ENCODE measurements at places on chromosomes 5 and 9. TPM values are rescaled to one million over a fixed set of nuclear protein-coding genes. Genes with fewer than 3 reads are reported as not detected.
A peak's percentile ranks its signal among the peaks of the same experiment; 100 is the strongest.

GRCh38 chr5:62259699-62260250 lies 46.2 kb upstream of the KIF2A start:
- DNase-seq: no peak

DNA sequence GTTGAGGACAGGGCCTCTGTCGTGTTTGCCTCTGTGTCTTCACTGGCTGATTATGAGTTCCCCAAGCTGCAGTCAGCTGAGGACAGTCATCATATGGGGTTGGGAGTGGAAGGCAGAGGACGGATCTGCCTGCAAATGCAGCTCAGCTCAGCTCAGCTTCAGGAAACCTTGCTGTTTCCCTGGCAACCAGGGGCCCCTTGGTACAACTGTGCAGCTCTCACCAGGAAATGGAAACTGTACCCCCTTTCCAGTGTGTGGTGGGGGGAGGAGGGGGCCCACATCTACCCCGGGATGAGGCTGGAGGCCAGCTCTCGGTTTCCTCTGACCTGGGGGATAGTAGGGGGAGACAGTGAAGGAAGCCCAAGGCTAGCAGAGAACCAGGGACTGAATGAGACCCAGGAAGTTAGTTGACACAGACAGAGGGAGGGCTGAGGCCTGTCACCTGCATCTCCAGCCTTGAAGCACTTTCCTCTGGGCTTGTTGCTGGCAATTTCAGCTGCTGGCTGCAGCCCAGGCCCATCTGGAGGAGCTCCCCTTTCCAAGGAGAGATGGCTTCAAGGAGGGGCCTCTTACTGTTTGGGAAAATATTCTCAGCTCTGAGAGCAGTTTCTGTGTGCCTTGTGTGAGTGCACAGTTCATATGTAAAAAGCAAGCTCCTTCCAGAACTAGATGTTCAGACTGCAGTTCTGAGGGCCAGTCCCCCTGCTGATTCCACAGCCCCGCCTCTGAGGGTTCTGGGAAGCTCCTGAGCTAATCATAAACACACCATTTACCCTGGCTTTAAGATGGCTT lies 6.9 kb downstream of the ANXA6 start:
- no peak for DNase-seq

DNA sequence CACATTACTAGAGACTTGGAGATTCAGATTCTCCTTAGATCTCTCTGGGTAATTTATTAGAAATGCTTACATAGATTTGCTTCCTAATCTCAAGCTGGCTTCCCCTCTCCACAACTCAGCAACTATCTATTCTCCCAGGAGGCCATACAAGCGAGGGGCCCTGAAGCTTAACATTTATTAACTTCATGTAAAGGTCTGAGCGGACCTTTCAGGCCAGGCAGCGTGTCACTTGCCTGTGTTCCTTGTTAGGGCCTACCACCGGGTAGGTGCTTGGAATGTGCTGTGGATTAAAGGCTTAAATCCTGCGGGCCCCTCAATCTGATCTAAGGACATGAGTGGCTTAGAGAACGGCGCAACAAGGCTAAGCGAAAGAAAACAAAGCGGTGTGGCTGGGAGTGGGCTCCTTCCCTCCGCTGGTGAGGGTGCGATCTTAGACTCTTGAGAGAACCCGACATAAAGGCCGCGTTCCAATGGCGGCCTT lies 712 bp upstream of the HSPA4 start:
- DNase-seq: peak; percentile 29

DNA sequence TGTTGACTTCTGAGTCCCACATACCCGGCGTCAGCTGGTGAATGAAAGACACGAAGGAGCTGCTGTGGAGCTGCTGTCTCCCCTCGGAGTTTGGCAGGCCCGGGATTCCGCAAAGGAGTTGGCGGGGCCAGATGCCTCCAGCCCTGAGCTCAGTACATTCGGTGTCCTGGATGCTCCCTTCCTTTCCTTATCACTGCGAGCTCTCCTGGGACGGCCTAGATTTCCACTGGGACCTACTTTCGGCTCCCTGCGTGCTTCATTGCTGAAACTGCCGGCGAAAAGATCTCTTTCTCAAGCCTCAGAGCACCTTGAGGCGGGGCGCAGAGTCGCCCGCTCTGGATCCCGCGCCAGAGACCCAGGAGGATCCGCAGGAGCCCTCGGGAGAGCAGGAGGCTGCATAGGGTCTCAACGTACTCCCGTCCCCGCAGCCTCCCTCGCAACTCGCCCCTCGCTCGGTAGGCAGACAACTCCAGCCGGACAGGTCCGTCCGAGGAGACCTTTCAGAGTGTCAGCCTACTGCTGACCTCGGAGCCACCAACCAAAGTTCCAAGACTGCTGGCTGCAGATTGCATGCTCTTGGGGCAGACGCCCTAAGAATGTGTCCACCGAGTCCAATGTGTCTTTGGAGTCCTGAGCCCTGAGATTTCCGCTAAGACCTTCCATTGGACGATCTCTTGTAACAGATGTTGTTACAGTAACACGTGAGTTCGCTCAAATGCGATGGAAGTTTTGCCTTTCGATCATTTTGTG lies 6.1 kb downstream of the ANXA2R start:
- no peak for DNase-seq

DNA sequence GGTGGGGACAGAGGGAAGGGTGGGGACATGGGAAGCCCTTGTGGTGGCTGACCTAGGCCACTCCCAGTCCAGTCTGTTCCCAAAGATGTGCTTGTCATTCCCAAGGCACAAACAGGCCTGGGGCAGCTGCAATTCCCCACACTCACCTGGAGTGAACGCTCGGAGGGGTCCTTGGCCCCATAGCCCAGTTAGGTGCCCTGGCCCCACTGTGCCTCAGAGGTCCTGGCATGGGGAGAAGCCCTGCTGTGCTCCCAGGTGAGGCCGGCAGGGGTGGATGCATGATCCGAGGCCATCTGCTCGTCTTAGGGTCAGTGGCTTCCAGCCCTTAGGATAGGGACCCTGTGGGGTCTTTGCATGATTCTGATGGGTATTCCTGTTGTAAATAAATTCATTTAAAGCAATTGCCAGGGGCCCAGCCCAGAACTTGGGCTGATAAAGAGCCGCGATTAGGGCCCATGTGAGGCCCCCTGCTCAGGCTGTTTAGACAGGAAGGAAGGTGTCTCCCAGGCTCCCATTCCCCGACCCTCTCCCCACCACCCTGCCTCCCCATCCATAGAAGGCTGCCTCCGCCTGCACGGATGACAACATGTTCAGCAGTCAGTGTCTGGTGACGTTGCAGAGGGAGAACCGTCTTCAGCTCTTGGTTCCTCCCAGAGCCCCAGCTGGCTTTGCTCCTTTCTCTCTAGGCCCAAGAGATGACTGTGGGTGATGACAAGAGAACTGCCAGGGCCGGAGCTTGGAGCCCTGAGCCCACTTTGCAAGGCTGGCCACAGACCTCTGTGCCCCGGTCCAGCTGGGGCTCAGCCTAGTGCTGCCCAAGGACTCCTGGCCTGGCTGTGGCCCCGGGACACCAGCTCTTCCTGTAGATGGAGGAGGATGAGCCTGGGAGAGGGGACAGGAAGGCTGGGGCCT lies 28.4 kb upstream of the IRX4 start:
- DNase-seq: no peak

DNA sequence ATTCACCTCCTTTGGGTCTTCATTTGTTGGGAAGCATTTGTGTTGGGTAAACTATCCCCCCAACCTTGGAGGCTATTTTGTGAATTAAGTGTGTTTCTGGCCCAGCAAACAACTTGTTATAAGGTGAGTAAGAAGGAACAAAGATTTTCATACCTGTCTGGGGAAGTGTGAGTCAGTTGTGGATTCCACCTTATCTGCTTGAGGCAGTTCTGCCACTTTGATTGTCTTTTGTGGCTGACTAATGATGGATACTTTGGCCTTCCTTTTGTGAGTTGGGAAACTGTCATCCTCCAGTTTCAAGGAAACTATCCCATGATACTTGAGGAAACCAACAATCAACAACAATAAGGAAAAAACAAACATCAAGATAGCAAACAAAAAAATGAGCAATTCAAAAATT lies 24.6 kb upstream of the CER1 start:
- DNase-seq: no peak

GRCh38 chr5:89844548-89844947 lies 565.0 kb downstream of the CETN3 start:
- no peak for DNase-seq

DNA sequence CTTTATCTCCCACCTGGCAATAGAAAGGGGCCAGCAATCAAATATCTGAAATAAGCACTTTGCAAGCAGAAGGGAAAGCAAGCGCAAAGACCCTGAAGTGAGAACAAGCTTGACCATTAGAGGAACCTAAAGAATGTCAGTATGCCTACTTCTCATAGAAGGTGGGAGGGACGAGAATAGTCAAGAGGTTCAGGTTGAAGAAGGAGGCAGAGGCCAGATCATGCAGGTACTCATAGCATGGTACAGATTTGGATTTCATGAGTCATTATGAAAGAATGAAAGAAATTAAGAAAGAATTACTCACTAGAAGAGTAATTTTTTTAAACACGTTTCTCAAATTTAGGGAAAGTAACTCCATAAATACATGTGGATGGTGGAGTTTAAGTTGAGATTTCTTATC lies 33.7 kb downstream of the MCTP1 start:
- DNase-seq: no peak

DNA sequence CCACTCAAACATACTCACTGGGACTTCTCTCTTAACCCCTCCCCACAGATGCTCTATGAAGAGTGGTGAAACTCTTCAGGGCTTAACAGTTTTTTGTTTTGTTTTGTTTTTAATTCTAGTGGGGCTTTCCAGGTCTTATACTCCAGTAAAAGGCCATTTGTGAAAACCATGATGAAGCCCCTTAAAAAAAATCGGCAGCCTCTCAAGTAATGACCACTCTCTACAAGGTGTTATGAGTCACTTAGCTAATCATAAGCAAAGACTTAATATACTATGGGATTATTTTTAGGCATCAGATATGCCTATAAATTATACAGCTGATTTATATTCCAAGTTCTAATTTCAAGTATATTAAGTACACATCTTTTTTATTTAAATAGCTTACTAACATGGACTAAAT lies 607.9 kb downstream of the RAB3C start:
- no peak for DNase-seq

- no peak for DNase-seq
These were observed 5.5 kb upstream of the DPM2 start for GRCh38 chr9:127943011-127943662.

- DNase-seq: no peak
These were observed 374.4 kb downstream of the ENC1 start for GRCh38 chr5:74266132-74266531.

DNA sequence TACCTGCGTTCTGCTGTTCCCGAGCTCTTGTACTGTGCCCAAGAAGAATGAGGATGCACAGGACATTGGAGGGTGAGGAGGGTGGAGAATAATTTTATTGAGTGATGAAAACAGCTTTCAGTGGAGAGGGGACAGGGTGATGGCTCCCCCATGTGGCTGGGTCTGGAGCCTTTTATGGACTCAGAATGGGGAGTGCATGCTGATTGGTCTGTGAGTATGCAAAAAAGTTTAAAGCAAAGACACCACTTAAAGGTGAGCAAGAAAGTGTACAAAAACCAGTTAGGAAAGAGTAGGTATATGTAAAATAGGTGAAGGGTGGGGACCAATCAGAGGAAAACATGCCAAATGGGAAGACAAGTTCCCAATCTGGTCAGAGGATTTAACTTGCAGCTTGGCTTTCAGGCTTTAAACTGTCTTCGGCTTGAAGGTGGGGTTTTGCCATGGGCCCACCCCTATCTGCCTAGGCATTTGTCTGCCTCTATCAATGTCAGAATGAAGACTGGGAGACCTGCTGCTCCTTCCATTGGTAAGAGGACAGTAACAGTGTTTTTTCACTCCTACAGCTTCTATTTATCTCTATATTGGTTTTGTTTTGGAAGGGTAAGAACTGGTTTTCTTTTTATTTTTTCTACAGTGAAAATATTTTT lies 118.0 kb upstream of the RAI14 start:
- DNase-seq: no peak

DNA sequence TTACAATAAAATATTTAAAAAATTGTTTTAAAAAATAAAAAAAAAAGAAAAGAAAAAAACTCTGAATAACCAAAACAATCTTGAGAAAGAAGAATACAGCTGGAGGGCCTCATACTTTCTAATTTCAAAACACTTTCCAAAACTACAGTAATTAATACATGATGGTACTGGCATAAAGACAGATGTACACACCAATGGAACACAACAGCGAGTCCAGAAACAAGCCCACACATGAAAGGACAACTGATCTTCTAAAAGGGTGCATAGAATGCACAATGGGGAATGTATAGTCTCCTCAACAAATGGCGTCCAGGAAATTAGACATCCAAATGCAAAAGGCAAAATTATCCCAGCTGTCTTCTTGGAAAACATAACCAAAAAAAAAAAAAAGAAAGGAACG lies 99.6 kb downstream of the LURAP1L start:
- no peak for DNase-seq

DNA sequence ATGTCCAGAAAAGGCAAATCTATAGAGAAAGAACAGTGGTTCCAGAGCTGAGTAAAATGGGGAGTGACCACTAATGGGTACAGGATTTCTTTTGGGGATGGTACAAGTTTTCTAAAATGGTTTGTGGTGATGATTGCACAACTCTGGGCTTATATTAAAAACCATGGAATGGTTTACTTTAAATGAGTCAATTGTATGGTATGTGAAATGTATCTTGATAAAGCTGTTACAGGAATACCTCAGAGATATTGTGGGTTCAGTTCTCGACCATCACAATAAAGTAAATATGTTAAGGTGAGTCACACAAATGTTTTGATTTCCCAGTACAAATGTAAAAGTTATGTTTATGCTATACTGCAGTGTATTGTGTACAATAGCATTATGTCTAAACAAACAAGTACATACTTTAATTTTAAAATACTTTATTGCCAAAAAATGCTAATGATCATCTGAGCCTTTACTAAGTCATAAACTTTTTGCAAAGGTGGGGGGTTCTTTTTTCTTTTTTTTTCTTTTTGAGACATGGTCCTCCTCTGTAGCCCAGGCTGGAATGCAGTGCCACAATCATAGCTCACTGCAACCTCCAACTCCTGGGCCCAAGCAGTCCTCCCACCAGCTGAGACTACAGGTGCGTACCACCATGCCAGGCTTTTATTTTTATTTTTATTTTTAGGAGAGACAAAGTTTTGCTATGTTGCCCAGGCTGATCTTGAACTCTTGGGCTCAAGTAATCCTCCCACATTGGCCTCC lies 65.9 kb downstream of the SHOC1 start:
- DNase-seq: no peak

DNA sequence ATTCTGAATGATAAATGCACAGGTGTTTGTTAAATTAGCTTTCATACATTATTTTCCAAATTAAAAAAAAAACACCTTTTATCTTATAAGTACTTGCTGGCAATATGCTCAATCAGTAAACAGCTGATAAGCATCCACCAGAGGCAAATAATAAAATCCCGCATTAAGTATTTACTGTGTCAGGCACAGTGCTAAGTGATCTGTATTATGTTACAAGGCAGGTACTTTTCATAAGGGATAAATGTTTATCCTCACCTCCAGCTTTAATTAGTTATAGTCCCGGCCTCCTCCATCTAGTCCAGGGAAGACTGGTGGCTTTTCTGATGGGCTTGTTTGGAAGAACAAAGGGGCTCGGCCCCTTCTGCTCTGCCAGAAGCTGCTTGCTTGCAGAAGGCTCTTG lies 40.1 kb downstream of the PFDN1 start:
- DNase-seq: no peak

GRCh38 chr9:131020388-131020787 lies 11.4 kb downstream of the LAMC3 start:
- no peak for DNase-seq

The NPR3 gene
- total RNA-seq: 19.2 TPM

The MLANA gene
- not detected for total RNA-seq

The CMBL gene
- 4.5 TPM for total RNA-seq

The IL9 gene
- total RNA-seq: not detected

The GRXCR2 gene
- not detected for total RNA-seq

The ORM2 gene
- total RNA-seq: not detected

The GRIA1 gene
- 207 TPM for total RNA-seq

The CYSTM1 gene
- 4.1 TPM for total RNA-seq

The ANKRD55 gene
- total RNA-seq: 2.0 TPM

The PDGFRB gene
- total RNA-seq: 12.2 TPM

The IGFBPL1 gene
- 42.0 TPM for total RNA-seq

The PCDHB14 gene
- total RNA-seq: 12.6 TPM
